GOT3 (cell line): ENCODE measurements at places on chromosomes 7 and 10.

GRCh38 chr10:33566001-33566400 is 231.5 kb upstream of the NRP1 start:
- DNase-seq, result no peak

DNA sequence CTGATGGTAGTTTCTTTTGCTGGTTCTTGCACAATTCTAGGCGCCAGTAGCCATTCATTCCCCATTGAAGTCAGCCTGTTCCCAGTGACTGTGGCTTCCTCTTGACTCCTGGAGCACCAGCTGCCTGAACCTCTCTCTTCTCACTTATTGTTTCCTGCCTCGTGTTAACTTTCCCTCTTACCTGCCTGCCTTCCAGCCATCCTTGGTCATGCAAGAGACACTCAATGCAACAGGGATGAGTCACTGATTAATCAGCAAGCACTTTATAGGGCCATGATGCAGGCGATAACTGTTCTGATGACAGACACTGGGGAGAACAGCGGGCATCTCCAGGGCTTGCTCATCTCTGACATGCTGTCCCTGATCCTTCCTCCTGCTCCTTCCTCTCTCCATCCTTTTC is 122.0 kb downstream of the PLCE1 start:
- no peak for DNase-seq

- no peak for DNase-seq
These were observed 109.6 kb upstream of the IMMP2L start for GRCh38 chr7:111671927-111672326.

- DNase-seq, result no peak
These were observed 66.8 kb upstream of the TARP start for GRCh38 chr7:38339953-38340819.

DNA sequence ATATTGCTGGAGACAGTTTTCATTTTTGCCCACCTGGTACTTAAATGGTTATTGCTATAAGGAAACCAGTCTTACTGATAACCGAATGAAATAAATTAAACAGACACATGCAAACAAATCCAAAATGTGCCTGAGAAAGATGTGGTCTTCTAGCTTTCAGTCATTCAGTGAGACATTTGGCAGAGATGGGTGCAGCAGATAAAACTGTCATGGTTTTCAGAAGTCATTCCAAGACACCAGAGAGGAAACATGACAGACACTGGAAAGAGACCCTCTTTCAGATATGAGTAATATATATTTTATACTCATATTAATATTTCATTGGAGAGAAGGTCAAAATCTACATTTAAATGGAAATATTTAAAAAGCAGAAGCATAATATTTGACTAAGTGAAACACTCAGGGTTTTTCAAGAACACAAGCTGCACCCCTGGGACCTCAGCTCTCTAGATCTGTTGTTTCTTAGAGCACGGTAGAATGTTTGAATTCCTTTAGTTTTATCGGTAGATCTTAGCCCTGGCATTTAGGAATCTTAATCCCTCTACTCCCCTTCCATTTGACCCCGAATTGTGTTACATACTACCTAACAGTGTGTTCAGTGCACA is 246.1 kb downstream of the AUTS2 start:
- no peak for DNase-seq

GRCh38 chr7:118731854-118732253 is 507.4 kb downstream of the ANKRD7 start:
- DNase-seq, result no peak

DNA sequence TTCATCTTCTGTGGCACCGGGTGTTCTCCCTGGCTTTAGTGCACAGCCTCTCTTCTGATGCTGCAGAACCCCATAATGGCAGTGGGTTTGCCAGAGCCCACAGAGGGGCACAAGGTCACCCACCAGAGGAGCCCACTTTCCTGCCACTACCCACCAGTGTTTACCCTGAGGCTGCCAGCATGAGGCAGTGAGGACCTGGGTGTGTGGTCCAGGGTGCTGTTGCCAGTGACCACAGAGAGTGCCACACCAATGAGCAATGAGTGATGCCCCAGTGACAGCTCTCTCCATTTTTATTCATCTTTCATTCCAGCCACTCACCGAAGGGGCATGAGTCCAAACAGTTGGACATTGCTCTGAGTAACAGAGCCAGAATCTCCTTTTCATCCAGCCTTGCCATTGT is 34.8 kb downstream of the MTURN start:
- DNase-seq, result no peak

DNA sequence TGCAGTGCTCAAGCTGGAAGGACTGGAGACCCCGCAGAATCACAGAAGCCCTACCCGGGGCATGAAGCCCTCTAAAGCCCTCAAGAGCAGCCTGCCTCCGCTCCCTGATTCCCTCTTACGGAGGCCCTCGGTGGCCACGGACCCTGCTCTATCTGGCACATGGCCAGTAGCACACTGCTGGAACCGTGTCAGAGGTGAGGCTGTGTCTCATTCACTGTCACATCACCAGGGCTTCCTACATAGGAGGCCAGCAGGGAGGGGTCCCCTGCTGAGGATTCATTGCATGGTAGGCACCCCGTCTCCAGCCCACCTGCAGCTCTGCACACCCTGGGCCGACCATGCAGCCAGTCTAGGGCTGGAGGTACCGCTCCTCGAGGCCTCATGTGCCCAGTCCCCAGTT is 259.2 kb downstream of the TNS3 start:
- no peak for DNase-seq

DNA sequence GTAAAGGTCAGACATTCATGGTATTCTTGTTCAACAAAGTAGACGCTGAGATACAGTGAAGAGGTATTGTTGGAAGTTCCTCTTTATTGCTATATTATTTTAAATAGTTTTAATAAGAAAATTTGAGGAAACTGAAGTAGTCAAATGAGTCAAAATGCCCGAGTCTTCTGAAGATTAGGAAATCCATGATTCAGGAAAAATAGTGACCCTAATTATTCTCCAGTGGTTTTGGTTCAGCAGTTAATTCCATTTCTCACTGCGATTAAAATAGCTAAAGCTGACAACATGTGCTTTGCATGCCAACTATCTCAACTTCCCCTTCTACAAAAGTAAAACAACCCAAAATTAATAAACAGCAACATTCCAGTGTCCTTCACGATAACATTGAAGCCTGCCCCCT is 32.7 kb upstream of the PFKP start:
- no peak for DNase-seq

GRCh38 chr7:98365863-98366561 is 34.9 kb downstream of the BAIAP2L1 start:
- no peak for DNase-seq

DNA sequence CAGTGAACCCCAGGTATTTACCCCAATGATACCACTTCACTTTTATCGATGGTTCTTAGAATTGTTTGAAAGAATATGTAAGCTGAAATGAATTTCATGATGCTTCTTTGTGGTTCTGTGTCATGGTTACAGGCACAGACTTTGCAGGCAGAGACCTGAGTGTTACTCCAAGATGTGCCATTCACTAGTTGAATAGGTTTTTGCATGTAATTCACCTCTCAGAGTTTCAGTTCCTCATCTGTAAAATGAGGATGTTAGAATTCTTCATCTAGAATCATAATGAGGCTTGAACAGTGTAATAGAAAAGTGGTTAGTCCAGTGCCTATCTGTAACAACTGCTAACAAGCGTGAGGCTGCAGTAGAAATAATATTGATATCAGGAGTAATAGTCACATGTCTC is 54.6 kb downstream of the VSTM2A start:
- no peak for DNase-seq

GRCh38 chr10:61183967-61184366 is 240.0 kb upstream of the RHOBTB1 start:
- DNase-seq, result no peak

- no peak for DNase-seq
These were observed 311.4 kb upstream of the AKR1E2 start for GRCh38 chr10:4514445-4515108.

DNA sequence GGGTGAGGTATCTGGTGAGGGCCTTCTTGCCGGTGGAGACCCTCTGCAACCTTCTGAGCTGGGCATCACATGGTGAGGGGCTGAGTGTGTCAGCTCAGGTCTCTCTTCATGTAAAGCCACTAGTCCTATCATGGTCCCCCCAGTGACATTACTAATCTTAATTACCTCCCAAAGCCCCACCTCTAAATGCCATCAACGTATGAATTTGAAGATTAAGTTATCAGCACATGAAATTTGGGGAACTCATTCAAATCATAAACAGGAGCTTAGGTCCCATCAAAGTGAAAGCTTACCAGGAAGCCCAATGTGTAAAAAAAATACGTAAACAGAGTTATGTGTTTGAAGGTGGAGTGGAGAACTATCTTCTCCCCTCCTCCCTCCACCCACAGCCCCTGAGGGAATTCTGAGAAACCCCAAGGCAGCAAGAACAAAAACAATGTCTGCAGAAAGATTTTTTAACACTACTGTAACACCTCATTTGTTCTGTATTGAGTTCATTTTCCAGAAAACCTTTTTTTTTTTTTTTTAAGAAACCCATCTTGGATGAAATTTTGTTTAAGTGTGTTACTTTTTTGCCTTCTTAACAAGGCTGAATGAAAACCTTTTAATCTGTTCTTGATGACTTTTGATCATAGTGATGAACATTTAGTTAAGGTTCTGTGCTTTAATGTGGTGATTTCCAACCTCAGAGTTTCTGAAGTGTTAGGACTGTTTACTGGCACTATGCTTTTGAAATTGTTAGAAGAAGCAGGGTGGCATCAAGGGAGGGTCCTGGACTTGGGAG is 19.1 kb upstream of the PCGF5 start:
- no peak for DNase-seq

- no peak for DNase-seq
These were observed 226.7 kb downstream of the GPAM start for GRCh38 chr10:111956841-111957240.

DNA sequence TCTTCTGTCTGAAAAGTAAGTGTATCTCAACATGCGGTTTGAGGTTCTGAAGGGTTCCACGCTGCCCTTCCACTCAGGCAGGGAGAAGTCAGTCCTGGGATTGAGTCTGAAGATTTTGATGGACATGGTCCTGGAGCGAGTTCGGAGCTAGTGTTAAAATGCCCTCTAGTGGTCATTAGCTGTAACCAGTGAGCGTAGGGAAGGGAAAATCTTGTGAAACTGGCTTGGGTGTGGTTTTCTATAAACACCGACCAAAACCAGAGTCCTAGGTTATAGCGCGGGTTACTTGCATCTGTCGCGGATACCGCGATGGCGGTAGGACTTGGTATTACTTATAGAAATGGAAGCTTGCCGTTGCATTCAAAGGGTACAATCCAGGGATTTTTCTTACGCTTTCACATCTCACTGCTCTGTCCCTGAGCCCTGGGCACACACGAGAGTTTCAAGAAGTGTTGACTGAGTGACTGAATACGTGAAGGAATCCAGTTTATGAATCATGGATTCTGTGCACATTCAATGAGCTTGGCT is 348.2 kb upstream of the C7orf33 start:
- no peak for DNase-seq

DNA sequence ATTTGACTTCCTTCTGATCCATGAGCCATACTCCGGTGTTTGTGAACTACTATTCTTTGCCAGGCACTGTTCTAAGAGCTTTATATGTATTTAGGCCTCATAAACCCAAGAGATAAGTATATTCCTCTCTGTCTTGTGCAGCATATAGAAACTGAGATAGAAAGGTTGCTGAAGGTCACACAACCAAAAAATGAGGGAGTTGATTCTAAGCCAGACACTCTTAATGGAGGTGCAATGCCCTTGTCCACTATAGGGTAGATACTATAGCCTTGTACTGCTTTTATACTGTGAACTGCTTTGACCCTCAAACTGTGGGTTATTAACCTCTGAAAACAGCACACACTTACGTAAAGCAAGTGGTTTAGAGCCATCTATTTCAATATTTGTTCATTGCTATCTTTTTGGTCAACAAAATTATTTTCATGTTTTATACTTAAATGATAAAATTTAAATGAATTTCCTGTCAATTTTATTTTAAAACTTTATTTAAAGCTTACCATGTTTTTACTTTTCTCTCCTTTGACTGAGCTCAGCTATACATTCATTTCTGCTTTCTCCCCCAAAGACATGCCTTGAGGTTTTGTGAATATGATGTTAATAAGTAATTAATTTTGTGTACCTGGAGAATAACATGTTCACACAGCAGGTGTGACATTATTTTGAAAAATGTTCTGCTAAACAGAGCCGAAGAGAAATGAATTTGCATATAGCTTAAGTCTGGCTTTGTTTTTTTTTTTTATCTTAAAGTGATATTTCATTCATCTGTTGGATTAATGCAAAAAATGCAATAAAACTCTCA is 687.3 kb downstream of the DNAJB9 start:
- DNase-seq, result no peak

DNA sequence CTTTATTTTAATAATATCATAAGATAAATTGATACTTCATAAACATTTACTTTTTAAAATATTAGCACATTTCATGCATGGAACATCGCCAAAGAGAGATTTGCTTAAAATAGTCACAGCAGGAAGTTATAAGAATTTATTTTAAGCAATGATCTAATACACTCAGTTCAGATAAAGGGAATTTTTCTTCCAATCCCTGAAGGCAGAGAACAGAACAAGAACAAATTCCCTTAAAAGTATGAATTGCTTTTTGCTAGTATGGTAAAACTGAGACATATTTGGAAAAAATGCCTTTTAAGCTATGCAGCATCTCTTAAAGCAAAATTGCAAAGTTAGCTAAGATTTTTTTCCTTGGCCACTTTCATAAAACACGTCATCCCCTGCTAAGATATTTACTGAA is 91.0 kb downstream of the SEMA3D start:
- no peak for DNase-seq

- DNase-seq, result no peak
These were observed 353.0 kb downstream of the ANKRD30A start for GRCh38 chr10:37478381-37478780.

- no peak for DNase-seq
These were observed at the start of gene PRKAG2 for GRCh38 chr7:151876899-151877777. Gene PRKAG2, minus strand, starts transcription at chr7:151877115. Its CDS starts 495 bp downstream, at chr7:151876620.

GRCh38 chr10:110044681-110045080 is 36.9 kb downstream of the ADD3 start:
- DNase-seq, result no peak

GRCh38 chr7:157622000-157622399 is 285.2 kb downstream of the DNAJB6 start:
- DNase-seq, result no peak

- no peak for DNase-seq
These were observed 135.4 kb upstream of the FZD1 start for GRCh38 chr7:91128683-91129348.

GRCh38 chr7:107967420-107967819 is 35.5 kb downstream of the LAMB1 start:
- no peak for DNase-seq

GRCh38 chr7:142992427-142992826 is 30.3 kb upstream of the KEL start:
- no peak for DNase-seq

DNA sequence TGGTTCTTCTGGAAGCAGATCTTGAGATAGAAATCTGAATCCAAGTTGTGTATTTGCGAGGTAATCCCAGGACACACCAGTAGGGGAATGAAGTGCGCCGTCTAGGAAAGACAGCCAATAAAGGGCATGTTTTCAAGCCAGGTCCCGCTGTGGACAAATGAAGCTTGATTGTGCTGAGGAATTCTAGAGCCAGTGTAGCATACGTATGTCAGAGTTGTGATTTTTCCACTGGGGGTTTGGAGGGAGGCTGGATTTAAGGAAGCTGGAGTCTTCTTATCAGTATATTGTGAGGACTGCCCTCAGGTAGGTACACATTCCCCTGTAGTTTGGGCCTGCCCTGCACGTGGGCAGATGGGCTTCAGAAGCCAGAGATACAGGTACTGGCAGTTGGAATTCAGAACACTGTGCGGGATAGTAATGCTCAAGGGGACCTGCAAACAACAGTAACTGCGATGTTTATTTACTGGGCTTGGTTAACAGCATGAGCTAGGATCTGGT is 50.9 kb downstream of the GALNT11 start:
- DNase-seq, result no peak
